ENCODE measurements at places on chromosomes 2 and 18.

GRCh38 chr2:186429104-186429503 lies 57.0 kb upstream of the ZC3H15 start:
- peak; percentile 10 for DNase-seq

GRCh38 chr18:23284629-23285028 lies 149.3 kb downstream of the CABLES1 start:
- no peak for DNase-seq

DNA sequence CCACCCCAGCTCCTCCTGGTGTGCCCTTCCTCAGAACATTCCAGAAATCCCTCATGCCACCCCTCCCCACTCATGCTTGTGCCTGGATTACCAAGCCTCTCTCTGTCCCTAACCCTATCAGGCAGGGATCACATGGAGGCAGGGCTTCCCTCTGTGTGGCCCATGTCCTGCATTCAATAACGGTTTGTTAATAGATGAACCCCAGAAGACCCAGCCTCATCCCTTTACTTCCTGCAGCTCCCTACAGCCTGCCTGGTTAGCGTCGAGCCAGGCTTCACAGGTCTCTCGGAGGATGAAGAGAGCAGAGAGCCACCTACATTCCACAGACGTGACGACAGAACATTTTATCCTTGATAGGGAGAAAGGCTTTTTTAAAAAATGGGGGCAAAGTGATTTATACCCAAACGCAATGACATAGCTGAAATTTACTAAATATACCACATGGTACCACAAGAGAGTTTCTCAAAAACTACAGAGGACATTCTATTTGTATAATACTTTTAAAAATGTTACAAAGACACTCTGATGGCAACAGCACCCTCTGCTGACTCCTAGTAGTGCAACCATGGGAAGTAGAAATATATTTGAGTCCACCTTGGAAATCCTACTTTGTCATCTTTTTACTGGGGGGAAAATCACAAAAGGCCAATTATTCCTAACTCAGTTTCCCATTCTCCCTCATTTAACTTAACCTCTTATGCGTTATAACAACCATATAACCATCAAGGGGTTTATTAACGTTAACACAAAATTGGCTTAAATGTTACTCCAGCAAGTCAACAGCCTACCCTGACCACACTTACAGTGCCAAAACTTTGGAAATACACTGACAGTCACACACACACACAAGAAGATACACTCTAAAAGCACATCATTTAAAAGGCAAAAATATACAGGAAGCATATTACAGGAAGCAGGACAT lies 30.7 kb downstream of the FBXO15 start:
- peak; percentile 8 for DNase-seq

GRCh38 chr2:239103125-239104098 lies 255.5 kb downstream of the TWIST2 start:
- no peak for DNase-seq

- no peak for DNase-seq
These were observed 39.3 kb downstream of the IL1RL2 start for GRCh38 chr2:102226171-102226570.

GRCh38 chr2:229129738-229130371 lies 141.2 kb downstream of the PID1 start:
- DNase-seq, result no peak

- no peak for DNase-seq
These were observed 13.7 kb upstream of the GAL3ST2 start for GRCh38 chr2:241762933-241763369.

DNA sequence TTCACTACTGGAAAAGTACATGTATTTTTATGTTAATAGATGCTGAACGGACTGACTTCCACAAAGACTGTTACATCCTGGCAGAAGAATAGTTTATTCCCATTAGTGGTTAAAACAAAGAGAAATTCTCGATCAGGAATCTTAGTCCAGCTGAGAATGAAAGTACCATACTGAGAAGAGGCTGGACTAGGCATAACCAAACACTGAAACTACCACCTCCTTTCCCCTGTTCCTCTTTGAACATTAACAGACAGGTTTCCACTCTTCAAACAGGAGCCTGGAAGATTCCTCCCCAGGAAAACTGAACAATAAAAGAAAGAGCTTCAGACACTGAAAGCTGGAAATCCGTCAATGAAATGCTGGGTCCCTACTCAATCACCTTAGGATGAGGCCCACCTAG lies 25.8 kb downstream of the LDAH start:
- no peak for DNase-seq

- no peak for DNase-seq
These were observed 18.9 kb upstream of the ALLC start for GRCh38 chr2:3639015-3639630.

DNA sequence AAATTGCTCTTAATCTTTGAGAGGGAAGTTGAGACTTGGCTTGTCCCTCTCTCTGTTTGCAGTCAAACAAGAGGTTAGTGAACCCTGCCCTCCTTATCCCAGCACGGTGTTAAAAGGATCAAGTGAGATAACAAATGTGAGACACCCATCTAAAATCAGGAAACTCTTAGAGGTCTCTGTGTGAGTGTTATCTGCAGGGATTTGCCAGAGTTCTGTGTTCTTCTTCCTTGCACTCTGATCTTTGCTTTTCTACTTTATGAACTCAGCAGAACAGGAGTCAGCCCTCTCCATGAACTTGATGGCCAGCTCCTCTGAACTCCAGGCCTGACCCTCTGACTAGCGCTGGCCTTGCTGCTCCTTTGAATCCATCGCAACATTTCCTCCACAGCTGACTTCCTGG lies 123.8 kb downstream of the NCKAP5 start:
- no peak for DNase-seq

GRCh38 chr2:127584047-127584446 lies 48.6 kb downstream of the MYO7B start:
- no peak for DNase-seq

GRCh38 chr2:152320814-152321213 lies 14.2 kb upstream of the FMNL2 start:
- no peak for DNase-seq

GRCh38 chr2:74053959-74054715 lies 69.4 kb downstream of the TET3 start:
- no peak for DNase-seq

DNA sequence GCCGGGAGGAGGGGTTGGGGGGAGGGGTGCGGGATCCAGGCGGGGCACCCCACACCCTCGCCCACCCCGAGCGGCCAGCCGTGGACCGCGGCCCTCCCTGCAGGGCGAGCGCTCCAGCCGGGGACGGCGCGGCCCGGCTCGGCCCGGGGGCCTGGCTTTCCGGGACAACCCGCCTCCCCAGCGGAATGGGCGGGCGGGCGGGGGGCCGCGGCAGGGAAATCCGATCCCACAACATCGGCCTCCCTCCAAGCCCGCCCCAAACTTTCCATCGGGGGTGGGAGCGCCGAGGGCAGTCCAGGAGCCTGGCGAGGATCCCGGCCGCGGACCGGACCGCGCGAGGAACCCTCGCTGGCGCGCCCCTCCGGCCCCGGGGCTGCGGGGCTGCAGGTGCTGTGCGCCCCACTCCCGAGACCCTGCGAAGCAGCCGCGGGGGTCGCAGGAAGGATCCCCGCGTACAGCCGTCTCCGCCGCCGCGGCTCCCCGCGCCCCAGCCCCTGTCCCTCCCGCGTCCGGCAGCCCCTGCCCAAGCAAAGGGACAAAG lies 529 bp downstream of the SEMA4C start:
- peak; percentile 52 for DNase-seq

Data from GM04504 (cell line).